Psoas muscle (tissue), 8 donors: ENCODE measurements at places on chromosomes 1 and 21. TPM values are rescaled to one million over a fixed set of nuclear protein-coding genes. Genes with fewer than 3 reads are reported as not detected.

The WDR64 gene
- not detected for total RNA-seq

The CFAP107 gene
- total RNA-seq, result not detected

The MSH4 gene
- 0.75 TPM for total RNA-seq

The CTSE gene
- not detected for total RNA-seq

The MCOLN2 gene
- total RNA-seq, result 0.54 TPM

The LDLRAD1 gene
- not detected for total RNA-seq

The HSD11B1 gene
- total RNA-seq, result 1.3 TPM

The OLFML2B gene
- total RNA-seq, result 5.0 TPM

The KMO gene
- not detected for total RNA-seq
